ENCODE measurements at places on chromosomes 4 and X.

GRCh38 chr4:5791654-5792053, 80.7 kb downstream of the EVC start:
- DNase-seq, result no peak

DNA sequence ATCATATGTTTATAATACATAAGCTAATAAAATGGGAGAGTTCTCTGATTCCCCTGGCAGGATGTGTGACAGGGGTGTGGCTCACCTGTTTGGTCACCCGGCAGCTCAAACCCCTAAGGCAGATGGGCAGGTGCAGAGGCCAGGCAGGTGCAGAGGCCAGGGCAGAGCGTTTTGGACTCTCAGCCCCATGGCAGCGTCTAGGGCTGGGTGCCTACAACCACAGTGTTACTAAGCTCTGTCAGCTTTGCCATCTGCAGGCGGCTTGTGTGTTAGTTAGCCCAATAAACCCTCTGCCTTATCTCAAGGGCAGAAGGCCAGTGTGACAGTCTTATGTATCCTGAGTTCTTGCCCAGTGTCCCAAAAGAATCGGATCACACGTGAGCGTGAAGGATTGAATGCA, 54.0 kb upstream of the UGT2B15 start:
- DNase-seq, result no peak

GRCh38 chrX:50103866-50104566, 96.8 kb downstream of the AKAP4 start:
- DNase-seq, result no peak

GRCh38 chr4:41358647-41359421, 102.1 kb downstream of the UCHL1 start:
- no peak for DNase-seq

- DNase-seq, result no peak
These were observed at the start of gene ATOH1 for GRCh38 chr4:93828332-93828994. Gene ATOH1, plus strand, starts transcription at chr4:93828753. Its CDS starts 174 bp downstream, at chr4:93828927.

DNA sequence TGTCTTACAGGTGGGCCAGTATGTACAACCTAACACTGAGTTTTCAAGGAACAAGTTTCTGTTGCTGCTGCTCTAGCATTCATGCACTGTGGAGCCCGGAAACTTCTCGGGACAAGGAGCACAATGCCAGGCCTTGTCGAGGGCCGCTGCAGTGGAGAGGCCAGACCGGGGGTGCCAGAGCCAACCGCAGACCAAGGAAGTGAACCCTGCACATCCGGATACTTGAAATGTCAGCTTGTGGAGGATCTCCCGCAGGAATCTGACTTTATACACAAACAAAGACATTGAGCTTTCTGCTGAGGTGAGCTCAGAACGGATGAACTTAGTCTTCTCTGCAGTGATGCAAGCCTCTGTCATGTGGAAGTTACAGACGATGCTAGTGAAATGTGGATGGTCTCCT, 99.5 kb downstream of the ZNF827 start:
- no peak for DNase-seq

DNA sequence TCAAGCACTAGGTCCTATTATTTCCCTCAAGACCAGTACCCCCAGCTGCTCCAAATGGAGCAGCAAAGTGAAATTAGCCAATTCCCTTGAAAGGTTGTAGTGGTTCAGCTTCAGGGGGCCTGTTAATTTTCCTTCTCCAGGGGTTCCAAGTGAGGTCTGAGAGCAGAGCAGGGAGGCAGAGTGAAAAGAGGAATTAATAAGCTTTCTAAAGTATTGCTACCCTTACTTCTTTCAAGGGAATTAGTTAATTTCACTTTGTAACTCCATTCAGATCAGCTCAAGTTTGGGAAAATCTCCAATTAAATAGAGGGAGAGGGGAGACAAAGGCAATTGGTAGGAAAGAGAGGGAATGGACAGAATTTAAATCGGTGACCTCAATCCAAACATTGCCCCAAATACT, 78.7 kb upstream of the SLC7A11 start:
- DNase-seq, result no peak

GRCh38 chr4:139892973-139893736, 227.5 kb downstream of the MGST2 start:
- DNase-seq, result no peak

GRCh38 chrX:115337491-115338144, 48.1 kb downstream of the LUZP4 start:
- no peak for DNase-seq

GRCh38 chr4:118825799-118826198, 10.1 kb downstream of the SEC24D start:
- no peak for DNase-seq

DNA sequence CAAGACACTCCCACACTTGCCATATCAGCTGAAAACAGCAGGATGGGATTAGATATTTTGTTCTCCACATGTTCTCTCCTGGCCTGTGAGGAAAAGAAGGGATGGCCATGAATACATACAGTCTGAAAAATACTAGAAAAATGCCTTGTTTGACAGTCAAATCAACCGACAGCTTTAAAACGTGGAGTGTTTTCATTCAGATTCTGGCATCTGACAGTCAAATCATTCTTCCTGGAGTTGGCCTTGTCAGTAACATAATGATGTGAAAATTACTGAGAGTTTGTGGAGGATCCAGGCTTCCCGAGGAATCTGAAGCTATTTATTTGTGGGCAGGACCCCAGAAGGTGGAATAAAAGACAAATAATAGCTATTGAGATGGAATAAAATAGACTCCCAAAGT, 188.2 kb downstream of the LDB2 start:
- no peak for DNase-seq

DNA sequence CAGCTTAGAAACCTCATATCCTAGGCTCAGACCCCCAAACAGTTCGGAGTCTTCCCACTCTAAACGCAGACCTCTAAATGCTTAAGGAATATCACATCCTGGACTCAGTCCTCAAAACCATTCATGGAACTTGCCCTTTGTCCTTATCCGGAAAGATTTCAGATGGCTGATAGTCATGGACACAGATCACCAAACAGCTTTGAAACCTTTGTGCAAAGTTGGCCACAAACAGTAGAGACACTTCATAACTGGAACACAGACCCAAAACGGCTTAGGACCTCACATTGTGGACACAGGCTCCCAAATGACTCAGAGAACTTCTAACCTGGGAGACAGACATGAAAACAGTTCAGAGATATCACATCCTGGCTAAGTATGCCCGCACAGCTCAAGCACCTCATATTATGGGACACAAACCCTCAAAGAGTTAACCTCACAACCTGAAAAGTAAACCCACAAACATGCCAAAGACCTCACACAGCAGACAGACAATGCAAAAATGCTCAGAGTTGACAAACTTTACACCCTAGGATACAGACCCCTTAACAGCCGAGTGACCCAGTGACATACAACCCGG, 15.5 kb downstream of the SUV39H1 start:
- DNase-seq, result no peak

- no peak for DNase-seq
These were observed at the start of gene GAB3 for GRCh38 chrX:154750301-154751202. Gene GAB3, minus strand, starts transcription at chrX:154751077. Its CDS starts 52 bp downstream, at chrX:154751025.

GRCh38 chr4:53582194-53582593, 9.1 kb downstream of the LNX1 start:
- no peak for DNase-seq

GRCh38 chr4:25050370-25051078, 19.8 kb upstream of the LGI2 start:
- no peak for DNase-seq

DNA sequence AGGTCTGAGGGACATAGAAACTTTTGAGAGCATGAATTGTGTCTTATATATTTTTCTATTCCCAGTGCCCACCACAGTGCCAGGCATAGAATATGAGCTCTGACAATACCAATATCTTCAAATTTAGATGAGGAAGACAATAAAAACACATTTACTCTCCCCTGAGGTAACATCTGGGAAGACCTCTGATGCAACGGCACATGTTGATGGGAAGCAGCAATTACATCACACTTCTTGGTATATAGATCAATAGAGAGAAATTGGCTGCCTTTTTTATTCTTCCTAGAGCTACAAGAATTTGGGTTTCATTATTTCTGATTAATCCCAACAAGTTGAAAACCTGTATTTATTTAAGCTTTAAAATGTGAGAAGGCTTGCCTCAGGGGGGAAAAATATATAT, 67.4 kb upstream of the SMAD1 start:
- DNase-seq, result no peak

GRCh38 chrX:105695451-105695850, 126.9 kb upstream of the NRK start:
- DNase-seq, result no peak

DNA sequence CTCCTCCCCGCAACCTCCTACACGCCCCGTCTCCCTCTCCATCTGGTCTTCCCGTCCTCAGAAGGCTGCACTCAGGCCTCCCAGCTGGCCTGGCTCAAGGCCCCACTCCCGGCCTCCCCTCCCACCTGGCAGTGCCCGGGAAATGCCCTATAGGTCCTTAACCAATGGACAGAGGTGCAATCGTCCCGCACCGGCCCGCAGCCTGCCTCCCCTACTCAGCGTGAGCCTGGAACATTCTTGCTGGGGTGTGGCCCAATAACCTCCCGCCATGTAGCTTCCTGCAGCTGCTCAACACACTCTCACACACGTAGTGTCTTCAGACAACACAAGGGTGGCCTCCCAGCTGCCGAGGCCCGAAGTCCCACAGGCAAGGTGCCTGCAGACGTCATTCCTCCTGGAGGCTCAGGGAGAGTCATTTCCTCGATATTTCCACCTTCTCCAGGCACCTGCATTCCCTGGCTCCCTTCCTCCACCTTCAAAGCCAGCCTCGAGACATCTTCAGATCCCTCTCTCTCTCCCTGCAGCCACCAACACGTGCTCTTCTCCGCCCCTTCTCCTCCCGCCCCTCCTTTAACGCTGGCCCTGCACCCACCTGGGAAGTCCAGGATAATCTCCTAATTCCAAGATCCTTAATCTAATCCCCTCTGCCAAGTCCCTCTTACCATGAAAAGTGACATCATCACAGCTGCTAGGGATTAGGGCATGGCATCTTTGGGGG, 56.2 kb downstream of the ADRA2C start:
- DNase-seq, result no peak

- no peak for DNase-seq
These were observed 61.5 kb downstream of the AMOT start for GRCh38 chrX:112779139-112779538.

- peak; percentile 40 for DNase-seq
These were observed 33.0 kb downstream of the GALNTL6 start for GRCh38 chr4:171846232-171846631.

DNA sequence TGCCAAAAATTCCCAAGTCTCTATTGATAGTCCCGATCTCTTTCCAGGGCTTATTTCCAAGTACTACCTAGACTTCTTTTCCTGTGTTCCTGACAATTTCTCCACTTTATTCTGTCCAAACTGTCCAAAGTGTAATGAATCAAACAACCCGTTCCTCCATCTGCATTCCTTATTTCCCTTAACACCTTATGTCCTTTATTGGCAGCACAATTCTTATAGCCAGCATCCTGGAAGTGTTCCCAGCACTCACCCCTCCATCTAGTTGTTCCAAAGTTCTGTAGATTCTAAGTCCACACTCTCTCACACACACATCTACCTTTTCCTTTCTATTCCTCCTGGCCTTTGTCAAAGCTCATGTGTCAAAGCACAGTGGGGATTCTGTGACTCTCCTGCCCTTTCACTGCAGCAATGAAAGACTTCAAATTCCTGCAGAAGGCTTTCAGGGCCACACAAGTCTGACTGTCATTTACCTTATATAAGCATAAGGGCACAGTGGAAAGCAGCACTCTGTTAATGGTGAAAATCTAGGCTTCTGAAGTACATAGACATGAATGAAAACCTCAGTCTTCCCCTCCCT, 22.1 kb downstream of the LIMCH1 start:
- no peak for DNase-seq

GRCh38 chr4:13547485-13548041, 3.3 kb upstream of the NKX3-2 start:
- DNase-seq, result no peak

DNA sequence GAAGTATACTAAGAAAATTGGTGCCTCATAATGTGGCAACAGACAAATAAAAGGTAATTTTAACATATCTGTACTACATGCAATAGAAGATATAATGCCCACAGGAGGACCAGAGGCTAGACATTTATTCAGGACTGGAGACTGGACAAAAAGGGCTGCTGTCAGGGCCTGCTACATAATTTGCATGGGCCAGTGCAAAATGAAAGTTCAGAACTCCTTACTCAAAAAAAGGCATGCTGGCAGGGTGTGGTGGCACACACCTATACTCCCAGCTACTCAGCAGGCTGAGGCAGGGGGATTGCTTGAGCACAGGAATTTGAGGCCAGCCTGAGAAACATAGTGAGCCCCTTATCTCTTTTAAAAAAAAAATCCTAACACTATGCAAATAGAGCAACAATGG, 12.4 kb upstream of the MAOA start:
- DNase-seq, result no peak

DNA sequence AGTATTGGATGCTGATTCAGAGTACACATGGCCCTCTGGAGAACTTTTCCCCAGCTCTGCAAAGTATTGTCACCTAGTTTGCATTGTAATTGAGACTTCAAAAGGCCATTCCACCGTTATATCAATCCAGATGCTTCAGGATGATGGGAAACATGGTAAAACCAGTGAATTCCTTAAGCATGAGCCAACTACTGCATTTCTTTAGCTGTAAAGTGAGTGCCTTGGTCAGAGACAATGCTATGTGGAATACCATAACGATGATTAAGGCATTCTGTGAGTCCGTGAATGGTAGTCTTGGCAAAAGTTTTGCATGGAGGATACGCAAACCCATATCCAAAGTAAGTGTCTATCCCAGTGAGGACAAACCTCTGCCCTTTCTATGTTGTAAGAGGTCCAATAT, 355.2 kb downstream of the DCAF12L2 start:
- no peak for DNase-seq

- DNase-seq, result no peak
These were observed 77.1 kb upstream of the ATOH1 start for GRCh38 chr4:93751411-93751810.

- DNase-seq, result no peak
These were observed 80.2 kb downstream of the GRIA2 start for GRCh38 chr4:157300701-157301100.

DNA sequence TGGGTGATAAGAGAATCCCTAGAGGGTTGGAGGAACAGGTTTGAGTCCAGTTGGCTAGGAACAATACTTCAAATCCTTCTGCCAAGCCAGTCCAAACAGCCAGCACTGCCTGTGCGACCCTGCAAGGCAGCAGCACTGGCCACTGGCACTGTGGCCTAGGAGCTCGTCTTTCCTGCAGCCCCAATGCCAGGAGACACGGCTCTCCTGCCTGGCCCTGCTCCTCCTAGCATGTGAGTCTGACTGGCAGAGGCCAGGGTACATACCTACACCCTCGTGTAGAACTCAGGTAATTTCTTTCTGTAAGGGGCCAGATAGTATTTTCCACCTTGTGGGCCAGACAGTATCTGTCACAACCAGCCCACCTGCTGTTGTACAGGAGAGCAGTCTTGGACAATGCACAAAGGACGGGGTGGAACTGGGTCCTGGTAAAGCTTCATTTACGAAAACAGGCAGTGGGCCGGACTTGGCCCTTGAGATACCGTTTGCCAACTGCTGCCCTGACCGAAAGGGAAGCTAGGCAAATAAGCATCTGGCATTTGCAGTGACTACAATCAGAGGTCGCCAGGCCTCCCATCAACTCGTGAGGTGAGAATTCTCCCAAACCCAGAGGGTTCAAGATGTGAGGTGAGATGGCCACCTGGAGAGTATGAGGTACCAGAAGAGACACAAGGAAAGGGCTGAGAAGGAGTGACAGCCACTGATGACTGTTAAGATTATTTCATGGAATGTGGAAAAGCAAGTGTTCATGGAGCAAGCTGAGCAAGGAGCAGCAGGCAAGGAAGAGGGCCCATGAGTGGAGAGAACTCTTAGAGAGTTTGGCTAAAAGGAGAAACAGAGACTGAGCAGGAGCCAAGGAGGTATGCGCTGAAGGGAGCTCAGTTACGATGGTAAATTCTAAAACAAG, 29.8 kb upstream of the IRAK1 start:
- DNase-seq, result no peak

All from inflammatory macrophage treated with lipopolysaccharide for 1 hour (primary cell).